ENCODE measurements at places on chromosomes 4 and X.

GRCh38 chr4:71832049-71832448 is 48.2 kb upstream of the GC start:
- DNase-seq: no peak

DNA sequence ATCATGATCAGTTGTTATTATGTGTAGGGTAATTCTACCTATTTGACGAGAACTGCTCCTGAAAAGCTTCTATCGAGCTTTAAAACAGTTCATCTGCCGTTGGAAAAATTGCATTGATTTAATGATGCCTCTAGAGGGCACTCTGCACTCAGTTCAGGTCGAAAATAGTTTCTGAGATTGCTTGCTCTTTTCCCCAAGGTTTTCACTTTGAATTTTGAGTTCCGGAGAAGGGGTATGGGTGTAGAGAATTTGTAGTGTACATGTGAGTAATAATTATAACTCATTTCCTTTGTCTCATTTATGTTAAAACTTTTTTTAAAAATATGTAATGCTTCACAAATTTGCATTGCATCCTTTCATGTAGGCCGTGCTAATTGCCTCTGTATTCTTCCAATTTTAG is 28.4 kb upstream of the TNIP3 start:
- no peak for DNase-seq

DNA sequence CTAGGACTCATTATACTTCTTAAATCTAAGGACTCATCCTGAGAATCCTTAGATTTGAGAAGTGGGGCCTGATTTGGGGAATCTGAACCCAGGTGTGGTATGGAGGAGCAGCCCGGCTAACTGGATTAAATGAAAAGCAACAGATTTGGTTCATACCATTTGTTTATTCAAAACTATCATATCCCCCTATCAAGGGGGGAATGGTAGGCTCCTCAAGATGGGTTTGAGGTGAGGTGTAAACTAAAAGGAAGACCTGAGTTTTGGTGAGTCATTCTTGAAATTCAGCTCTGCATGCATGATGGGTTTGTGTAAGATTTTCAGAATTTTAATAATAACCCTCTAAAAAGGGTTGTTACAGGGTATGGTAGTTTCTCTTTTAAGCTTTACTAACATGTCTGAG is 53.4 kb downstream of the CASP6 start:
- no peak for DNase-seq

DNA sequence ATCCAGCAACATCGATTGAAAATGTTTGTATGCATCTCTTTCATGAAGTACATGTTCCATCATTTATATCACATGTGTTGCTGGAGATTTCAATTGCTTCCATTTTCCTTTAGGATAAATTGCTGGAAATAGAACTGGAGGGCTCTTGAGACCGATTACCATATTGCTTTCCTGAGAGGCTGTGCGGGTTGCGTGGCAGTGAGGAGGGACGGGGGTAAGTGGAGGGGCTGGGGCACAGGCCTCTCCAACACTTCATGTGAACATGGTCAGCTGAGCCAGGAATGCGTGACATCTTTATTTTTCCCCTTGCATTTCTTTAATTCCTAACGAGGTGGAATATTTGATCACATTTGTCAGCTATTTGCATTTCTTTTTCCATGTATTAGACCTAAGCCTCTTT is 144.6 kb downstream of the TBL1X start:
- no peak for DNase-seq

DNA sequence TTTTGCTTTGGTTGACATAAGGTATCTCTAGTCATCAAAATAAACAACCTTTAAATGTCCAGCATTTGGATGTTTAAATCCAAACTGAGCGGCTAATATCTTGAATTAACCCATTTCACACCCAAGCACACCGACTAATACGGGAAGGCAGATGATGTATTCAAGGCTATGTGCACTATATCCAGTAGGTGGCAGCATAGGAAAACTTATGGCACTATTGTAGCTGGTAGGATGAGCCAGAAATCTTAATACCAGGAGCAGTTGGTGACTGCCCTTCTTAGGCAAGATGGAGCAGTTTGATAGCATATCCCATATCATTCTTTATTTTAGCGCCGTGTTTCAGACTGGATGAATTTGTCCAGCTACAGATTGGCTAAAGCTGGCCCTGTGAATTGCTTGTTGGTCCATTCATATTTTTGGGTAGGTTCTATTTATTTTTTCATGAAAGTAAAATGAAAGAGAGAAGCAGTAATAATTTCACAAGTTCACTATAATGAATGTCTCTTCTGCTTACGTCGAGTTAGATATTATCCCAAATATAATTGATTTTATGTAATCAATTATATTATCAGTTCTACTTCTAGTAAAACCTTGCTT is 24.4 kb downstream of the UCHL1 start:
- DNase-seq: no peak

GRCh38 chr4:84530454-84530853 is 31.4 kb upstream of the NKX6-1 start:
- no peak for DNase-seq

DNA sequence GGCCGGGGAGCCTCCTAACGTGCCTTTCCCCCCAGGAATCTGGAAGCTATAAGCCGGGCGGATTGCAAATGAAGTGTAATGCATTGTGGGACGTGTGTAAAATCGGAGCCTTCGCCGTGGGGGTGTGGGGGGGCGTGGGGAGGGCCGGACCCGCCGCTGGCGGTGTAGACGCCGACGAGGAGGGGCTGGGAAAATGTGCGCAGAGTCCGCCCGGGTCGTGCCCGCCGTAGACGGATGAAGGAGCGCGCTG is 1.3 kb downstream of the STOX2 start:
- no peak for DNase-seq

DNA sequence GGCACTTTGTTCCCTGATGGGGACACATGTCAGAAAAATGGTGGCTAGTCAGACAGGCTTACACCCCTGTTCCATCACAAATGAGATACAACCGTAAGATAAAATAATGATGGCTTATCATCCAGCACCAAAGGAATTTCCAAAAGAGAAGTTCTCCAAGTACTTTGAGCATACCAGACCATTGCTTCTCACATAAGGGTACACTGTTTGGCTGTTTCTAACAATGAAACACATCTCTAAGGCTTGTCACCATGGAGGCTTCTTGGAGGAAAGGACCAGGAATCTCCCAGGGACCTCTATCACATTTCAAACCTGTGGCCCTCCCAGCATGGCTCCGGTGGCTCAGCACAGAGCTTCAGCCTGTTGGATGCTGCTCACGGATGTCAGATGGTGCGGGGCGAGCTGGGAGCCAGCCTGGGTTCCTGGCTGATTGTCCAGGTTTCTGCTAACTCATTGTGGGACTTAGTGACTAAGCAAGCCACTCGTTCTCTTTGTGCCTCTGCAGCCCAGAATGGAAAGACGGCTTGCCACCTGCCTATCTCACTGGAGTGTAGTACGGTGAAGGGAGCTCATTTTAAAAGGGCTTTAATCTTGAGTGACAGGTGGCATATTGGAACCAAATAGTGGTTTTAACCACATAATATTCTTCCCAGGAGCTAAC is 54.5 kb downstream of the FHDC1 start:
- no peak for DNase-seq

DNA sequence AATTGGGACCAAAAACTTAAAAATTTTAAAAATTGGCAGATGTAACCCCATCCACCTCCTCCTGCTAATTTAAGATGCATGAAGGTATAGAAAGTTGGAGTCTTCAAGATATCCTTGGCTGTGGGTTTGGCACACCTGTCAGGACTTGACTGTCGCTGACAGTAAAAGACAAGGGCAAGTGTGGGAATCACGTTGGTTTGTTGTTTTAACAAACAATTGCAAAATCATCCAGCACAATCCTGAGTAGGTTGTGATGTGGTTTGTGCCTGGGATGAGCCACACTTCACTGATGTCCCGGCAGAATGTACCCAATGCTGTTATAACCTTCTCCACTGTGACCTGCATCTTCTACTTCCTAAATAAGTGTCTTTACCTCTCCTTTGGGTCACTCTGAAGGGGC is 24.0 kb downstream of the HOPX start:
- no peak for DNase-seq

DNA sequence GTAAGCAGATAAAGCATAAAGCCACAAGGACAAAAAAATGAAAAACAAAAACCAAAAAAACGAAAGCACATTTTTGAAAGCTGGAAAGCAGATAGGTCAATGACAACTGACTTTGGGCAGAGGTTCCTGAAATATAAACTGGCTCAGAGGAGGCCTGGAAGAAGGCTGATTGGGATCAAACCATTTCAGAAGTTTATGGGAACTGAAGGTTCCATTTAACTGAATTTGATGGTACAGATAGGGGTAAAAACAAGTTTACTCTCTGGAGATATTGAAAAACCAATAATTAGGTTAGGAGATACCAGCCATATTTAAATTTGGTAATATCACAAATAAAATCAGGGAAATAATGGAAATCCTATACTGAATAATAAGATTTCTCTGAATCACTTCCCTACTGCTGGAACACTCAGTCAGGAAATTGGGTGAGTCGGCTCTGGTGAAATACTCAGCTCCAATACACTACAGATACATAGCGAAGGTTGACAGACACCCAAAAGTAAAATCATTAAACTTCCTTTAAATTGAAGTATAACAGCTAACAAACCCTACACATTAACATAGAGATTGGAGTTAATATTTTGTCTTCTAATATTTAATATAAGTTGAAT is 1584.3 kb downstream of the STIM2 start:
- no peak for DNase-seq

DNA sequence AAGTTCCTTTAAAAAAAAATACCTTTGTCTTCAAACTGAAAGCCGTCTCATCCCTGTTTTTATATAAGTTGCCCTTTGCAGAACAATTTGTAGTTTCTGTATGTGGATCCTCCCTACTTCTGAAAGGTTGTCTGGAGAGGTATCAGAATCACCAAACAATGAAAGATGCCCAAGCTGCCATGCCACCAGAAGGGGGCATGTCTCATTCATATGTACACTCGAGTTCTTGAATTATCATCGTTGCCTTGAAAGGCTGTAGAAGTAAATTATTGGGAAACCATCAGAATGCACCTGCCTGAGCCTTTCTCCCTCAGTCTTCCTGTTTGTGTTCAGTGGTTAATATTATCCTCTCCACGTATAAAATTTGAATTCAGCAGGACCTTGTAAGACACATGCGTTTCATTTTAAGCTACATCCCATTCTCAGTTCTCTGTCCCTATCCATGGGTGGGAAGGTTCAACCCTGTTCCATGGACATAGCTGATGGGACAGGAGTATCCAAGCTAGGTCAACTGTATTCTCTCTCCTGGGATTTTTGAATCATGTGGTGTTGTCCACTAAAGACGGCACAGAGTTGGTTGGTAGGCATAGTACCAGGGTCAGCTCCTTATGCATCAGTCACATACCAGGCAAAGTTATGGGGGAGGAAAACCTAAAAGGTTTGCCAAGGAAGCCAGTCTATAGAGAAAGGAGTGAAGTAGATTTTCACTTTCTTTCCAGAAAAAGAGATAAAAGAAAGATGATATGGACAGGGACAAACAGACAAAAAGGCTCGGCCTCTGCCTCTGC is 24.0 kb downstream of the GALNT7 start:
- no peak for DNase-seq

DNA sequence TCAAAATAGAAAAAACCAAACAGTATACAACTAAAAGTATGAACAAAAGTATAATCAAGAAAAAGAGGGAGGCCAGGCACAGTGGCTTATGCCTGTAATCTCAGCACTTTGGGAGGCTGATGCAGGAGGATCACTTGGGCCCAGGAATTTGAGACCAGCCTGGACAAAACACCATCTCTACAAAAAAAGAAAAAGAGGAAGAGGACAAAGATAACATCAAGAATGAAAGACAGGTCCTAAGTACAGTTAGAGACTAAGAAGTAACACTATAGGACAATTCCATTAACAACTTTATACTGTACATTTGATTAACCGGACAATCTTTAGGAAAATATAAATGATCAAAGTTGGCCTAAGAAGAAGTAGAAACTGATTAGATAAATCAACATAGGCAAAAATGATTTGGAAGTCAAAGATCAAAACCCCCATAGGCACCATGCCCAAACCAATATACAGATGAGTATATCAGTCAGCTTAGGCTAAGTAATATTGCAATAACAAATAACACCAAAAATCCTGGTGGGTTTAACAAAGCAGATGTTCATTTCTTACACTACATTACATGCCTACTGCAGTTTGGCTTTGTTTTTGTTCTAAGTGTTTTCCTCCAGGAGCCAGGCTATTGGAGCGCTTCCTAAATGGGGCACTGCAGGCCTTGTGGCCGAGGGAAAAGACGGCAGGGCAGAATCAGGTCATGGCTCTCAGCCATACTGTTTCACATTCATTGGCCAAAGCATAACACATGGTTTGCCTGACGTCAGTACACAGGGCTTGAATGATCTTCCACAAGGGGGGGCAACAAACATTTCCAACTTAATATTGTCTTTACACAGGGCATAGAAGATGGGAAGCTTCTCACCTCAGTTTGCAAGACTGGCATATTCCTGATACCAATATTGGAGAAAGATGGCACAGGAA is 42.2 kb upstream of the HGFAC start:
- DNase-seq: no peak

GRCh38 chr4:654503-654845 is 19.6 kb downstream of the ATP5ME start:
- DNase-seq: no peak

GRCh38 chrX:53442322-53442631 is 8.1 kb upstream of the HSD17B10 start:
- DNase-seq: no peak

DNA sequence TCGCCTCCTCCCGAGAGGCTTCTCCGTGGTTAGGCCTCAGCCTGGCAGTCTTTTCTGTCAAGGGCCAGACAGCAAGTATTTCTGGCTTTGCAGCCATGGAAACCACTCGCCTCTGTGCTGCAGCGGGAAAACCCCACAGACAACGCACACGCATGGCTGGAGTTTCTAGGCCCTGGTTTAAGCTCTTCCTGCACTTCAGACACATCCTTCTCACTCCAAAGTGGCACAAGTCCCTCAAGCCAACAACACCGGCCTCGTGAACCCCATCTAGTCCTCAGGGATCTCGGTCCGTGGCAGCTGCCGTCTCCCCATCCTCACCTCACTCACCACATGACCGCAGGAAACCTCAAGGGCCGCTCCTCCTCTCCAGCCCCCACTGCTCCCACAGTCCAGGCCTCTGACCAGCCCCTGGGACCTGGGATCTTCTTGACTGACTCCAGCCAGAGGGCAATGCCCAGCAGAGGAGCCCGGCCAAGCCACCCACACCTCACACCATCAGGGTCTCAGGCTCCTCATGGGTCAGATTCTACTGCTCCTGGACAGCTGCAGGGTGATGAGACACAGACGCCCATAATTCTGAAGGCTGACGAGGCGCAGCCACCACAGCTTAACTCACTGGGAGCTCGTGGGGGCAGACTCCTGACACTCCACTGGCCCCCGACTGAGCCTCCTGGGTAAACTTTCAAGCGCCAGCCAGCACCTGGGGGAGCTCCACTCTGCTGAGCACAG is 21.7 kb downstream of the LETM1 start:
- DNase-seq: no peak
